ENCODE measurements at places on chromosomes 1 and 21. TPM values are rescaled to one million over a fixed set of nuclear protein-coding genes. Genes with fewer than 3 reads are reported as not detected.

LIPI gene
- polyA plus RNA-seq: 0.27 TPM

PGBD5 gene
- polyA plus RNA-seq: 7.4 TPM

RIPPLY3 gene
- polyA plus RNA-seq: 2.4 TPM

DTL gene
- polyA plus RNA-seq: 20.5 TPM

NR1I3 gene
- polyA plus RNA-seq: 2.8 TPM
